ENCODE measurements at places on chromosomes 1 and 21.

DNA sequence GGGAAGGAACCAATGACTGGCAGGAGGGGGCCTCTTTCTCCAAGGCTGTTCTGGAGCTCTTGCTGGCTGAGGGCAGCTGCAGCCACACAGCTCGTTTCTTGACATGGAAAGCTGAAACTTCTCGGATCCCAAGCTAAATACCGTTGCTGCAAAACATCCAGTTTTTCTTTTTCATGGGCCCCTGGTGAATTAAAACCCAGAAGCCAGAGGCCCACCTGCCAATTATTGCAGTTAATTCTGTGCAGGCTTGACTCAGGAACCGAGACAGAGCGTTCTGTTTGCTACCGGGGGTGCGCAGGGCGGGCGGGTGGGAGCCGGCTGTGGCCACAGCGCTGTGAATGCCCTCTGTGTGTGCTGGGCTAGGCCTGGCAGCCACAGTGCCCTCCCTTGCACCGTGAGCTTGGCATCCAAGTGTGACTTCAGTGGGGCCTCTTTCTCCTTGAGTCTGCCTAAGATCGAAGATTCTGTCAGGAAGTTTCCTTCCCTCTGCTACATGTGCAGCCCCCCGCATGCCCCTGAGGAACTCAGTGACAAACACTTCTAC is 19.9 kb upstream of the KCNE2 start:
- no peak for DNase-seq

DNA sequence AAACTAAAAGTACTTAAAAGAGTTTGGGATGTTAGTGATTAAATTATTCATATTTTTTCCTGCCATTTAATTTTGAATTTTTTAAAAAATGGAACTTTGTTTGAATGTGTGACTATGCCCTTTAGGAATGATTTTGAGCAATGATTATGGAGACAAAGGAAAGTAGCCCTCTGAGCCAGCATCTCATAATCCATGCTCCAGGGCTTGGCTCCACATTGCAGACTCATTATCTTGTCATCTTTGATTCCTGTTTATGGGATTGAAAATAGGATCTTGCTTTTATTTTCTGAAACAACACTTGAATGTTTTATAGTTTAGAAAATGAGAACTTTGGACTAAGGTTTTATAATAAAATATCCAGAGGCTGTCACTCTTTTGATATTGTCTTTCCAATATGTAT is 14.5 kb downstream of the AXDND1 start:
- no peak for DNase-seq

GRCh38 chr1:118987468-118988185 is 516 bp downstream of the TBX15 start:
- no peak for DNase-seq

- DNase-seq: no peak
Observed at GRCh38 chr1:158147401-158147800, 33.3 kb upstream of the CD1D start.

DNA sequence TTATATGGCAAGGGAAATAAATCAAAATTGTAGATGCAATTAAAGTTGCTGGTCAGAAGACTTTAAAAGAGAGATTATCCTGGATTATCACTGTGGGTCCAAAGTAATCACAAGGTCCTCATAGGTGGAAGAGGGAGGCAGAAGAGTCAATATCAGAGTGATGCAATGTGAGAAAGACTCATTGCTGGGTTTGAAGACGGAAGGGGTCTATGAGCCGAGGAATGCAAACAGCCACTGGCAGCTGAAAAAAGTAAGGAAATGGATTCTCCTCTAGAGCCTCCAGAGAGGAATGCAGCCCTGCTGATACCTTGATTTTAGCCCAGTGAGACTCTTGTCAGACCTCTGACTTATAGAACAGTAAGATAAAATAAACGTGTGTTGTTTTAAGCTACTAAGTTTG is 59.8 kb upstream of the MUTYH start:
- DNase-seq: no peak

DNA sequence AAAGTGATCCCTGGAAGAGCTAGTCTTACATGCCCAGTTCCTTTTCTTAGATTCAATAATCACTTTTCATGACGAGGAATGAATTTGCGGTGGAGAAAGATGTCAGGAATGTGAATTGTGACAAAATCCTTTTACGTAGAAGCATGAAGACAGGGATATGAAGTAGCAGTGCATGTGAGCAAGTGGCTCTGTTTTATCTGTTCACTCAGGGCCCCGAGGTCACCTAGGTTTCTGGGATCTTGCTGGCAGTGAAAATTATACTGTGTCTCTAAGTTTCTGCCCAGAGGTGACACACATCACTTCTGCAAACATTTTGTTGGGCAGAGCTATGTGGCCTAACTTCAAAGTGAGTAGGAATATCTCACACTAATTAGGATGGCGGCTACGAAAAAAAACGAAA is 79.3 kb downstream of the USP25 start:
- no peak for DNase-seq

- no peak for DNase-seq
Observed at GRCh38 chr1:2269922-2270259, 41.8 kb downstream of the SKI start.

GRCh38 chr21:38986806-38987632 is 181.3 kb downstream of the ETS2 start:
- no peak for DNase-seq

DNA sequence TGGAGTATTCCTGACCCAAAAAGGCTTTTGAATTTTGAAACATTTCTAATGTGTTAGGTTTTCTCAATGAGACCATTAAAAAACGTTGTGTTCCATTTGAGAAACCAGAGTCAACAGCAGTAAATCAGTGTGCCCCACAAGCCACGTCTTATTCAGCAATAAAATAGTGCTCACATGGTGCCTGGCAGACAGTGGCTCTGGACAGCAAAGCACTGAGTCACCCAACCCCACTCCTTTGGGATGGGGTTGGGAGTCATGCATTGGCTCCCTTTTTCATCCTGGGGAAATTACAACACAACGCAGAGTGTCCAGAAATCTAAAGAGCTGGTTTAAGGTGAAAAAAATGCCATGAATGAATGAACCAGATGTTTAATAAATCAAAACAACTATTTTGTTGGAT is 46.5 kb downstream of the KCNJ15 start:
- DNase-seq: no peak

DNA sequence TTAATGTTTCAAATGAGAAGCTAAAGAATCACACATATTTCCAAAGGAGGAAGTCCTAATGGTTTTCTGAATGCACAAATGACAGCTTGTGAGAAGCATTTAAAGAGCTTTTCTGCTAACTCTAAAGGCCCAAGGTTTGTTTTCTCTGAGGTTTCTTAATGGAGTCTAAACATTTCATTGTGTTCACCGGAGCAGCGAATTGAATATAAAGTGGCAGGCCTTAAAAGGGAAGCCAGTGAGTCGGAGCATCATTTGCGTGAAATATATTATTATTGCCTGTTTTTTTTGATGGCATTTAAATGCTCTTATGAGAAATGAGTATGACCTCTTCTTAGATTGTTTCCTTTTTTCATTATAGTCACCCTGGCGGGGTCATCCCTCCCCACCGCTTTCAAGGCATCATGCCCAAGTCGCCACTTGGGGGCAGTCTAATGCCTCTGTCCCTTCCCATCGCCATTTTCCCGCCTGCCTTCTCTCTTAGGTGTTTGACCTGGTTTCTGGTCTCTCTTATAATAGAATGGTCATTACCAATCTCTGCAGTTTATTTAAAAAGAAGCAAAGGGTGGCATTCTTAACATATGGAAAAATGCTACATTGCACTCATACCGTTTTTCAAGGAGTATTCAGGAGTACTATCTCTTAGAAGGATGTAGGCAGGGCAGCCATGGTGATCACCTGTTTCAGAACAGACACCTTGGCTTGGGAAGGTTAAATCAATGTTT is 25.3 kb upstream of the OVAAL start:
- peak; percentile 35 for DNase-seq

DNA sequence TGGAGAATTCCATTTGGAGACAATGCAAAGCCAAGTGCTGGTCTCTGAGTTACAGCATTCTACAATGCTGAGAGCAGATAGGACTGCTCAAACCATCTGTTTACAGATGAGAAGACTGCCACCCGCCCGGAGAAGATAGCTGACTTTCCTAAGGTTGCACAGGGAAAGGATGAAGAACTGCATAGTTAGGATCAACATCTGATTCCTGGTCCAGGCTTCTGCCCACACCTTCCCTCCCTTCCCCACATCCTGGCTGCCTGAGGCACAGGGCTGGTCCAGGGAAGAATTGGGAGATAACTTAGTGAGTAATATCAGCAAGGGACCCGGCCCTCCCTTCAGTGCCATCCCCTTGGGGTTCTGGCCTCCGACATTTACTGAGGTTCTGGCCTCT is 2.0 kb downstream of the SERINC2 start:
- DNase-seq: no peak

- no peak for DNase-seq
Observed at GRCh38 chr1:160520999-160521398, 2.1 kb downstream of the SLAMF6 start.

GRCh38 chr1:114126261-114127095 is 27.2 kb downstream of the SYT6 start:
- no peak for DNase-seq

DNA sequence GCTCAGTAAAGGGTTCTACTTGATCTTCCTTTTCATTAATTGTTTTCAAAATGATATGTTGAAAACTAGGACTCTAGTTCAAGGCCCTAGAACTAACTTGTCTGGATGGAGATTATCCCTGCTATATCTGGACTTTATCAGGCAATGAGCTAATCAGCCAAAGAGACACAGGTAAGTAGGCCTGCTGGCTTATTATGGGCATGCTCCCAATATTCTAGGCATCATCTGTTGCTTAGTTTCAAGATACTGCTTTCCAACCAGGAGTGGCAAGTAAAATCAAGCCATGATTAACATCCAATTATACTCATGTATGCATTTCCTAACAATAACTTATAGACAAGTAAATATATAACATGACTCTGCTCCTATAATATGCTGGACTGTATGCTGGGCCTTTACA is 4.2 kb downstream of the DNASE2B start:
- DNase-seq: no peak

GRCh38 chr1:243268751-243269460 is 13.1 kb downstream of the SDCCAG8 start:
- DNase-seq: no peak
